ENCODE measurements at places on chromosomes 1 and 21.
A peak's percentile ranks its signal among the peaks of the same experiment; 100 is the strongest.

DNA sequence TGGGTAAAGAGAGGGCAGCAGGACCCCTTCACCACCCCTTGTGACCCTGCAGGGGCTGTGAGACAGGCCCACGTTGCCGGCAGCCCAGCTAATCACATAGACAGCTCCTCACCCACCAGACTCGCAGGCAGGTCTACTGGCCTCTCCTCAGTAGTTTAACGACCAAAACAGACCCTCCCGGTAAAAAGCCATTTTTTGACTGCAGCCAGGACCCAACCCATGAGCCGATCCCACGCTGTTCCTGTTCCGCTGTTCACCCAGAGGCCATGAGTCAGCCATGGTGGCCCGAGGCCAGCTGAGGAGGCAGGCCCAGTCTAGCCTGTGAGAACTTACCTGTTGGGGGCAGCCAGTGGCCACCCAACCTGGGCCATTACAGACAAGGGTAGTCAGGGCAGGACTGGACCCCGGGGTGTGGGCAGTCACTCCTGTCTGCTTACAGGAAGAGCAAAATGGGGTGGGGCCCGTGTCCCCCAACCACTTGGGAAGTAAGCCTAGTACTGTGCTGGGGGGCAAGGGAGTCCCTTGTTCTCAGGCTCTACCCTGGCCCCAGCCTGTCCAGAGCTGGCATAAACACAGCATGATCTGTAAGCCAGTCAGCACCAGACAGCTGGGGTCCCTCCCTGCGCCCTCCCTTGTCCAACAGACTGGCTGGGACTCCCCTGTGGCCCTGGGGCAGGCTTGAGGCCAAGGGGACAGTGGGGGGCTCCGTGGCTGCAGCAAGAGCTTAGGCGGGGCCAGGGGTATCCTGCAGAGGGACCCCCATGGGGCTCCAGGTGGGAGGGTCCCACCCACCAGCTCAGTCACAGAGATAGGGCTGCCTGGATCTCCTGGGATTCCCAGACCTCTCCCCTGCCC, 61.9 kb downstream of the WNT9A start:
- DNase-seq, result peak; percentile 0
- no peak overlapping the region for H3K4me3 ChIP-seq
- H3K36me3 ChIP-seq, result no peaks in the 10 kb centered on the region
- H3K27ac ChIP-seq, result no peak overlapping the region
- H3K27me3 ChIP-seq, result peaks cover 4% of the 10 kb centered on the region

- H3K4me1 ChIP-seq, result no peaks in the 10 kb centered on the region
- no peak overlapping the region for H3K4me3 ChIP-seq
- H3K36me3 ChIP-seq, result no peaks in the 10 kb centered on the region
- DNase-seq, result no peak
Observed at GRCh38 chr1:19675797-19676196, 11.1 kb downstream of the HTR6 start.

DNA sequence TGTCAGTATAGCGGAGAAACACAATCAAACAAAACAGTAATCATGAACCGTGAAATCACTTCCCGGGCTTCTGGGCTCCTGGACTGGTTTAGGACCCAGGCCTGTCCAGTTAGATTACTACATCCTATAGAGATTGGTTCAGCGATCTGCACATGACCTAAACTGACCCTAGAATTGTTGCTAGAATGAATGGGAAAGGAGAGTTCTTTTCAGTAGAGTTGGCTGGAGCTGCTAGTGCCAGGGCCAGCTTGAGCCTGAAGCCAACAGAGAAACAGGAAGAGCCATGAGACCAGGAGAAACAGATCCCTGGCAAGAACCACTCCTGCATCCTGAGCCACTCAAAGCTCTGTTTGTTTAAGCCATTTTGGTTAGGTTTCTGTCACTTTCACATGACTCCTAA, 474.3 kb upstream of the C1orf87 start:
- H3K27ac ChIP-seq, result no peak overlapping the region
- H3K4me1 ChIP-seq, result no peaks in the 10 kb centered on the region
- H3K4me3 ChIP-seq, result no peak overlapping the region

DNA sequence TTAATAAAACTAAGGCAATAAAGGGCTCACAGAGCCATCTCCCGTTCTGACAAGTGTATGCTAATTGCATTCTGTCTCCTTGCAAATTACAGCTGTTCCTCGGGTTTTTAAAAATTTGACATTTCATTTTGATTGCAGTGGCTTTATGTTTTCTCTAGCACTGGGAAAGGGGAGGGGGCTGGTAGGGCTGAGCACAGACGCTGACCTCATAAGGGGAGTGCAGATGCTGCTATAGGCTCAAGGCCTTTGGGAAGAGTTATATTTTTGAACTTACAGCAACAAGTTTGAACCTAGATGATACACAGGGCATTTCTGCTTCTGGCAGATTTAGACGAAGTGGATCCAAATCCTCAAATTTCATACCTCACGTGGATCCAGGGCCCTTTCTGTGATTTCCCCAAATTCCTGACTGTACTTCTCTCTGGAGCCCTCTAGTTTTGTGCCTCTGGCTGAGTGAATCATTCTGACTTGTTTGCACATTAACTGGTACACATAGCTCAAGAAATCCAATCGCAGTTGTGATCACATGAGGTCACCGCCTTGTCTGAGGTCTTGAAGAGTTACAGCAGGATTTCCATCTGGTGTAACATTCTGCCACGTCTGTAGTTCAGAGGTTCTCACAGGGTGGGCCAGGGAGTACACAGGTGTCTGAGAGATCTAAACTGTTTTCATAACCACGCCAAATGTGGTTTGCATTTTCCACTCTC, 230.3 kb downstream of the C1orf94 start:
- DNase-seq, result no peak
- no peaks in the 10 kb centered on the region for H3K27me3 ChIP-seq
- no peak overlapping the region for H3K4me3 ChIP-seq
- H3K27ac ChIP-seq, result no peak overlapping the region
- H3K36me3 ChIP-seq, result no peaks in the 10 kb centered on the region

DNA sequence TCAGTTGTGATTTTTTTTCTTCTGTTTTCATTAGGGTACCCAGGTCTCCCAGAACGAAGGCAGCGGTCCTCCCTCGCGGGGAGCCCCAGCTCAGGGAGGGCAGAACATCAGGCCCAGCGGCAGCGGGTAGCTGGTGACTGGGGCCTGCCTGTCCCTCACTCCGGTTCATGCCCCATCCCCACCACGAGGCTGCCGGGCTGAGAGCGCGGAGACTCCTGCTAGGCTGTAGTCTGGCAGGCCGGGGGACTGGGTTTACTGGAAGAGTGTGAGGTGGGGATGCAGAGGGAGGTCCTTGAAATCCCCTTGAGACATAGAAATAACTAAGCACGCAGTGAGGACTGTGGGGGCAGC, 10.5 kb downstream of the BRINP2 start:
- H3K27ac ChIP-seq, result no peak overlapping the region
- no peak overlapping the region for H3K4me3 ChIP-seq
- H3K27me3 ChIP-seq, result peaks cover 7% of the 10 kb centered on the region
- no peak for DNase-seq
- H3K4me1 ChIP-seq, result no peaks in the 10 kb centered on the region

GRCh38 chr1:2416403-2416802, 4.0 kb upstream of the PEX10 start:
- no peak overlapping the region for H3K4me3 ChIP-seq
- H3K4me1 ChIP-seq, result peaks cover 24% of the 10 kb centered on the region
- peaks cover 13% of the 10 kb centered on the region for H3K27me3 ChIP-seq

DNA sequence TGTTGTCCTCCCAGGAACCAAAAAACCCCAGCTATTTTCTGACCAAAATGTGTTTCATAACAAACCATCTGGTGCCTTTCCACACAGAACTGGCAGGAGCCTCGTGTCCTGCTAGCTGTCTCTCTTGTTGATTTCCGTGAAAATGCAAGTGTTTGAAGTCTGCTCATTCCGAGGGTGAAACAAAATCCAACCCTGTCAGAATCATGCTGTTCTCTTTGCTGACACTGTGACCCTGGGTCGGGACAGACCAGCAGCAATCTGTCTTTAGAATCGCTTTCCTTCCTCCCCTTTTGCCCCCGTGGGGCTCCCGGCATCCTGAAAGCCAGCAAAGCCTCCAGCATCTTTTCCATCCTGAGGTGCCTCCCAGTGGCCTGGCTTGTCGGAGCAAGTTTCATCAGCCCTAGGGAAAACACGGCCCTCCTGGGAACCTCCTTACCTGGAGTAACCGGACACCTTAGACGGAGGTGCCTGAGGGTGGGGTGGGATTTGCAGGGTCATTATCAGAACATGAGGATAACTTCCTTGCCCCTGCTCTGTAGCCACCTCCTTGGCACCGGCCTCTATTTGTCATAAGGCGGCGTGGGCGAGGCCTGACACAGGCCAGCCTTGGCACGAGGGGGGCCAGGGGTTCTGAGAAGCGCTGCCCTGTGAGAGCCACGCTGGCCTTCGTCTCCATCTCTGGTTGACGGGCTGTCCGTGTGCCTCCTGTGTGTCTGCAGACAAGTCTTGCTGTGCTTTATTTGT, 24.9 kb downstream of the LDLRAP1 start:
- H3K4me1 ChIP-seq, result no peaks in the 10 kb centered on the region
- H3K4me3 ChIP-seq, result no peak overlapping the region
- no peak overlapping the region for H3K27ac ChIP-seq
- no peak for DNase-seq

GRCh38 chr1:203324105-203325025, 19.0 kb downstream of the BTG2 start:
- no peaks in the 10 kb centered on the region for H3K36me3 ChIP-seq
- no peaks in the 10 kb centered on the region for H3K27me3 ChIP-seq
- DNase-seq, result no peak
- peaks cover 84% of the 10 kb centered on the region for H3K4me1 ChIP-seq
- H3K27ac ChIP-seq, result peak overlapping the region; percentile 81

GRCh38 chr1:177256153-177257075, 85.7 kb downstream of the BRINP2 start:
- no peaks in the 10 kb centered on the region for H3K27me3 ChIP-seq
- DNase-seq, result no peak
- no peak overlapping the region for H3K4me3 ChIP-seq
- no peaks in the 10 kb centered on the region for H3K4me1 ChIP-seq
- no peaks in the 10 kb centered on the region for H3K36me3 ChIP-seq

- no peaks in the 10 kb centered on the region for H3K4me1 ChIP-seq
- H3K27me3 ChIP-seq, result no peaks in the 10 kb centered on the region
- H3K4me3 ChIP-seq, result no peak overlapping the region
- no peaks in the 10 kb centered on the region for H3K36me3 ChIP-seq
Observed at GRCh38 chr1:175675017-175675416, 68.4 kb downstream of the TNR start.

- no peaks in the 10 kb centered on the region for H3K27me3 ChIP-seq
- no peak overlapping the region for H3K27ac ChIP-seq
- no peaks in the 10 kb centered on the region for H3K36me3 ChIP-seq
Observed at GRCh38 chr1:41102653-41103052, 81.1 kb upstream of the SLFNL1 start.

DNA sequence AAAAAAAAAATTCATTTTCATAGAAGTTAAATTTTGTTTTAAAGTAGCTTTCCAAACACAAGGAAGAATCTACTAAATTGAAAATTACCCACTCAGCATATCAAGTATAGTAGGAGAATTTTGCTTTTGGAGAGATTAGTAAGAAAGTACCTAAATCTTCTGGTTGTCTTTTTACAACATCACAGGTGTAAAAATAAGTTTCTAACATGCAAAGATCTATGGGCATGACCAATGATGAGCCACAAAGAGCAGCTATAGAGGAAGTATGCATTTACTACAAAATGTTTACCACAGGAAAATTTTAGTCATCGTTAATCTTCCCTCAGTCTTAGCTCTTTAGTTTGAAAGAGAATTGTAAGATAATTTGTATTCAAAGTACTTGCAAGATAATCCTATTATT, 28.1 kb downstream of the ANGPTL3 start:
- no peak overlapping the region for H3K27ac ChIP-seq
- H3K4me3 ChIP-seq, result no peak overlapping the region
- no peak for DNase-seq
- no peaks in the 10 kb centered on the region for H3K4me1 ChIP-seq
- H3K36me3 ChIP-seq, result peaks cover 3% of the 10 kb centered on the region

GRCh38 chr1:210815641-210816550, 318.1 kb downstream of the KCNH1 start:
- no peak overlapping the region for H3K4me3 ChIP-seq
- no peaks in the 10 kb centered on the region for H3K36me3 ChIP-seq
- no peak overlapping the region for H3K27ac ChIP-seq
- H3K27me3 ChIP-seq, result no peaks in the 10 kb centered on the region

- DNase-seq, result peak; percentile 42
- H3K4me3 ChIP-seq, result peak overlapping the region; percentile 70
- peaks cover 94% of the 10 kb centered on the region for H3K4me1 ChIP-seq
- peak overlapping the region; percentile 91 for H3K27ac ChIP-seq
Observed at GRCh38 chr1:160706526-160707235, 4.9 kb downstream of the CD48 start.

GRCh38 chr1:62064829-62065407, 129.7 kb upstream of the L1TD1 start:
- H3K27ac ChIP-seq, result no peak overlapping the region
- no peaks in the 10 kb centered on the region for H3K27me3 ChIP-seq
- DNase-seq, result no peak

All from CD14-positive monocyte (primary cell).